Activated naive CD8-positive, alpha-beta T cell treated with anti-CD3 and anti-CD28 coated beads, Interleukin-2, amount 50 U/mL, for 24 hours (primary cell): ENCODE measurements at places on chromosomes 7 and 10.
A peak's percentile ranks its signal among the peaks of the same experiment; 100 is the strongest.

GRCh38 chr7:94394437-94395140 is at the start of gene COL1A2:
TSS of gene COL1A2 (plus strand) at chr7:94394895. CDS start at chr7:94395032, 137 bp downstream.
- H3K27me3 ChIP-seq = peaks cover 52% of the 10 kb centered on the region
- no peak within 1 kb of the TSS for H3K27ac ChIP-seq
- peaks cover 5% of the 10 kb centered on the region for H3K4me1 ChIP-seq
- H3K4me3 ChIP-seq = peak within 1 kb of the TSS; percentile 38

- H3K4me1 ChIP-seq = peaks cover 3% of the 10 kb centered on the region
- no peak overlapping the region for H3K4me3 ChIP-seq
- H3K27me3 ChIP-seq = peaks cover 22% of the 10 kb centered on the region
- peak overlapping the region; percentile 49 for H3K27ac ChIP-seq
- no peak for DNase-seq
Measured at GRCh38 chr10:5411941-5412276, 448 bp upstream of the NET1 start.

- no peaks in the 10 kb centered on the region for H3K27me3 ChIP-seq
- DNase-seq = no peak
- no peak overlapping the region for H3K27ac ChIP-seq
- H3K4me1 ChIP-seq = no peaks in the 10 kb centered on the region
Measured at GRCh38 chr10:100553929-100554328, 18.2 kb downstream of the HIF1AN start.

DNA sequence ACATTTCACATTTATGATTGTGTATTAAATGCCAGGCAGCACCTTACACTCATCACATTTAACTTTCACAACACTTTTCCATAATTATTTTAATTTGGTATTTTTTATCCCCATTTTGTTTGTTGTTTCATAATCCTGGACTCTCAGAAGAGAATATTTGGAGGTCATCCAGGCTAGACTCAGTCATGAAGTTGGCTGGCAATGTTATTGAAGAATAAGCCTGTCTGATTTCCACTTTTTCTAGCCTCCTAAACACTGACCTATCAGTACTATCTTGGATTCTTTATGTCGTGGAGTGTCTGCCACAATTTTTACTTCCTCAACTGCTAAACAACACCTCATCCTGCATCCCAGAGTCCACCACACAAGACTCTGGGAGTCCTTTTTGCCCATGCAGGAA is 372.3 kb upstream of the NRP1 start:
- H3K4me1 ChIP-seq = no peaks in the 10 kb centered on the region
- no peak overlapping the region for H3K4me3 ChIP-seq
- no peak for DNase-seq
- H3K27ac ChIP-seq = no peak overlapping the region
- H3K36me3 ChIP-seq = no peaks in the 10 kb centered on the region

DNA sequence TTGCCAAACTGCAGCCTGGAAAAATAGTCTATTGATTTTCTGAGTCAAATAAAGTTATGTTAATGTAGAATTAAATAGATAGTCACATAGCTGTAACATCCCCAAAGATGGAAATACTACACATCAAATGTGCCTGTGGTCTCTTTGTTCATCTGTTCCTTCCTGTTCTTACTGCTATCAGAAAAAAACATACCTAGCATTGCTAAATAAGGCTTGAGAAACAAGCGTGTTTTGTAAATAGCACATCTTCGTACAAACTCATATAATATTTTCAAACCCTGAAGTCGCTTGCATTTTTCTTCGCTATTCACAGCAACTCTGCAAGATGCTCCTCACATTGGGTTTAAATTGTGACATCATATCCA is 116.1 kb downstream of the KLF6 start:
- no peaks in the 10 kb centered on the region for H3K27me3 ChIP-seq
- peak overlapping the region; percentile 74 for H3K27ac ChIP-seq
- no peak for DNase-seq
- peak overlapping the region; percentile 72 for H3K4me3 ChIP-seq
- H3K4me1 ChIP-seq = peaks cover 40% of the 10 kb centered on the region

DNA sequence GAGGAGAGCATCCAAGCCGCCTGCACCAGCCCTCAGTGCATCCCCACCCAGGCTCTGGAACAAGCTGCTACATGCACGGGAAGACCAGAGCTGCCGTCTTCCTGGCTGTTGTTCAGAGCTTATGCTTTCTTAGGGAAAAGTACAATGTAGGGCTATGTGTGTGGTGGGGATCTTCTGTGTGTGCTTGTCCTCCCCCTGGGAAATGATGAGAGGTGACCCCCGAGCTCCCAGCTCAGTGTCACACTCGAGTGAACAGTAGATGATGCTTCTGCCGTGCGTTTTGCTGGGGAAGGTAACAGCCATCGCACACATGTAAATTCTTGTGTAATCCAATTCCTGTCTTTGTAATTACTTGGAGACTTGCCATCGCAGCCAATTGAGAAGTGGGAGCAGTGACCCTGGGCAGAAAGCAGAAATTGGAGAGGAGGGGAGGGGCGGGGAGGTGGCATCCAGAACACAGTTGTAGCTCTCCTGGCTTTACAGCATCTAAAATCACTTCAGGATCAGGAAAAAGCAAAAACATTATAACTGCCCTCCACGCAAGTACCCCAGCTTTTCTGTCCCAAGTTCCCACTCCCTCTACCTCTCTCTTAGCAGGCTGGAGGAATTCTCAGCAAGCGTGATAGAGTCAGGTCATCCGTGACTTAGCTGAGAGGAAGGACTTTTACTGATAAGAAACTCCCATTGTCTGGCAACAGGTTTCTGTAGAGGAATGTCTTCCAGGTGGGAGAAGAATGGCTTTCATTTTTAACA is 149.6 kb downstream of the TCF7L2 start:
- H3K27ac ChIP-seq = no peak overlapping the region
- no peak for DNase-seq
- H3K36me3 ChIP-seq = no peaks in the 10 kb centered on the region

DNA sequence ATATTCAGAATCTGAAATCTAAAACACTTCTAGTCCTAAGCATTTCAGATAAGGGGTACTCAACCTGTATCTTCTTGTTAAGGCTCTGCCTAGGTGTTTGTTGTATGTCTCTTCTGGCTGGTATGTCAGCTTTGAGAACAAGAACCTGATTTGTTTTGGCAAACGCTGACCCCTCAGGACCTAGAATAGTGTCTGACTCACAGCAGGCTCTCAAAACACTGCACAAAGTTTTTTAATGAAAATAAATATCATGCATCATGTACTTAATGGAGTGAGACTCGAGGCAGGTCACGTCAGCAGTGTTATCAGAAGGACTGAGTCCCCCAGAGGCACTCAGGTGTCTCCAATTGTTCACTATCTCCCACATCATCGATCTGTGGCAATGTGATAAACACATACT is 99.1 kb downstream of the GLI3 start:
- H3K27ac ChIP-seq = no peak overlapping the region
- H3K4me1 ChIP-seq = no peaks in the 10 kb centered on the region
- no peak for DNase-seq

DNA sequence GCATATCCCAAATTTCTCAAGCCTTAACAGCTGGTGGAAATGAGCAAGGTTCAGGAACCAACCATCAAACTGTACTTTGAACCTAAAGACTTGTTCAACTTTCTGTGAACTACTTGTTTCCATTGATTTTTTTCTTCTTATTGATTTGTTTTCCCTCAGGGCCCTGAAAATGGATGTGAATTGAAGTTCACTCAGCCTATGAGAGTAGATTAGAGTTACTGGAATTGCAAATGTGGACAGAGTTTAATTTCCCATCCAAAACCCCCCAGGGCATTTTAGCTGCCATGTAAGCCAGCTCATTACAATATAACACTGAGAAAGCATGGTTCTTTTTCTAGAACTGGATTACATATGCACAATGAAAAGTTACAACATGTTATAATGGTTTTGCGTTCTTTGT is 1105.7 kb downstream of the REEP3 start:
- H3K36me3 ChIP-seq = no peaks in the 10 kb centered on the region
- H3K27ac ChIP-seq = no peak overlapping the region
- no peak for DNase-seq
- no peaks in the 10 kb centered on the region for H3K27me3 ChIP-seq
- H3K4me3 ChIP-seq = no peak overlapping the region
- no peaks in the 10 kb centered on the region for H3K4me1 ChIP-seq

DNA sequence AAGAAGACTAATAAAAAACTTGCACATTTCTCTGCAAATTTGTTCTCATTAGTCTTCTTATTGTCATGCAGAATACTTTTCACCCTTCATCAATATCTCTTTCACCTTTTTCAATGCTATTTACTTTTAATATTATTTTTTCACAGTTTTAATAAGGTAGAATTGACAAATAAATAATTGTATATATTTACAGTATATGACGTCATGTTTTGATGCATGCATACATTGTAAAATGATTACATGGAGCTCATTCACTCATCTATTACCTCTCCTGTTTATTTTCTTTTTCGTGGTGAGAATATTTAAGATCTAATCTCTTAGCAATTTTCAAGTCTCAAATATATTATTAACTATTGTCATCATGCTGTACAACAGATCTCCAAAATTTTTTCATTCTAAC is 658.2 kb upstream of the MKI67 start:
- H3K27ac ChIP-seq = no peak overlapping the region
- H3K36me3 ChIP-seq = no peaks in the 10 kb centered on the region
- no peaks in the 10 kb centered on the region for H3K4me1 ChIP-seq
- H3K27me3 ChIP-seq = peaks cover 4% of the 10 kb centered on the region

DNA sequence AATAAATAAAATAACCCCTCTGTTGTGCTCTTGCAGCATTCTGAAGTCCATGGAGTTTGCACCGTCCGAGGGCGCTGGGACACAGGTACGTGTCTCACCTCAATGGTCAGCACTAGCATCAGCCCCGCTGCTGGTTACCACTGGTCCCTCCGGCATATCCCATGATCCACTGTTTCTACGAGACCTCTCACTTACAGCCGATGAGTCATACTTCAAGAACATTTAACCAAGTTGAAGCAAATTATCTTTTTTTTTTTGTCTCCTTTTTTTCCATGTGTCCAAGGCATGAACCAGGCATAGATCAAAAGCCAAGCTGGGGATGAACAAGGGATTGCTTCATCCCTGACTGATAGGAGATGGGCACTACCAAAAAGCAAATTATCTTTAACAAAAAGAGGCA is 92.9 kb upstream of the SH2B2 start:
- H3K27ac ChIP-seq = no peak overlapping the region
- no peak for DNase-seq
- H3K4me3 ChIP-seq = no peak overlapping the region
- peaks cover 7% of the 10 kb centered on the region for H3K36me3 ChIP-seq
- no peaks in the 10 kb centered on the region for H3K4me1 ChIP-seq

GRCh38 chr10:127919418-127920271 is 12.7 kb downstream of the PTPRE start:
- H3K27ac ChIP-seq = no peak overlapping the region
- DNase-seq = no peak

DNA sequence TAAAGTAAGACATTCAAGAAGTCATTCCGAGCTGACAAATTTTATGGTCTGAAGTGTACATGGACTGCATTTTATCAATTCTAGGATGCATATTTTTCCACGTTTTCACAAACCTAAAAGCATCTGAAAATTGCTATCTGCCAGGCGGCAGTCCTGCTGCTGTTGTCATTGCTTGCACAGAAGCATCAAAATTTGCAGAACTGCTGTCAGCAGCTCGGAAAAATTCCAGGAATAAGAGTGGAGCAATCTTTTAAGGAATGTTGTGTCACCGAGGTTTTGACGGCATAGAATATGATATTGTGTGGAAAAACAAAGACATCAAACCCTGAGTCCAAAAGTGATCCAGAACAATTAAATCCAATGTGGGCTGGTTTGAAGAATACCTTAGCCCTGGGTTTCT is 61.4 kb downstream of the CHCHD3 start:
- H3K27me3 ChIP-seq = no peaks in the 10 kb centered on the region
- H3K27ac ChIP-seq = no peak overlapping the region
- H3K4me3 ChIP-seq = no peak overlapping the region
- no peak for DNase-seq
- no peaks in the 10 kb centered on the region for H3K4me1 ChIP-seq

GRCh38 chr10:75288140-75288711 is 52.5 kb upstream of the COMTD1 start:
- H3K27me3 ChIP-seq = peaks cover 28% of the 10 kb centered on the region
- no peak overlapping the region for H3K4me3 ChIP-seq
- no peak overlapping the region for H3K27ac ChIP-seq
- no peak for DNase-seq
- H3K4me1 ChIP-seq = no peaks in the 10 kb centered on the region

DNA sequence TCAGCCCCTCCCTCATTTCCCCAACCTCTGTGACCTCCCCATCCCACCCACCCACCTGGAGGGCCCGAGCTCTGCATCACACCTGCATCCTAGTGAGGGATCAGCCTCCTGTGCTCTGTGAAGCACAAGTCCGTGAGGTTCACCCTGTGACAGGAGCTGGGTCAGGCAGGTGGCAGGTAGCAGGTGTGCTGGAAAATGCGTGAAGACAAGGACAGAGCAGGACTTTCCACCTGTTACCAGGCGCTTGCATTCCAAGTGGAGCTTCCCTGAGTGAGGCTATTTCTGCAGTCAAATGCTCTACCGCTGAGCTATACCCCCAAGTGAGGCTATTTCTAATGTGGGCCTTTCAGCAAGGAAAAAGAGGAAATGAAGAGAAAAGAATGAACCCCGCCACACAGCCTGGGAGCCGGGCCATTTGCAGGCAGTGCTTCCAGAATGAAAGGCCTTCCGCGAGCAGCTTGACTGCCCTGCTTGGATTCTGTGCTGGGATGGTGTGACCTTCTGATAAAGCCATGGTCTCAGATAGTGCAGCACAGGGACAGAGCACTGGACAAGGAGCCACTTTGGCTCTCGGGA is 13.3 kb upstream of the CPXM2 start:
- H3K4me3 ChIP-seq = no peak overlapping the region
- H3K4me1 ChIP-seq = peaks cover 2% of the 10 kb centered on the region
- peaks cover 5% of the 10 kb centered on the region for H3K27me3 ChIP-seq
- H3K36me3 ChIP-seq = no peaks in the 10 kb centered on the region
- DNase-seq = no peak
- H3K27ac ChIP-seq = no peak overlapping the region

DNA sequence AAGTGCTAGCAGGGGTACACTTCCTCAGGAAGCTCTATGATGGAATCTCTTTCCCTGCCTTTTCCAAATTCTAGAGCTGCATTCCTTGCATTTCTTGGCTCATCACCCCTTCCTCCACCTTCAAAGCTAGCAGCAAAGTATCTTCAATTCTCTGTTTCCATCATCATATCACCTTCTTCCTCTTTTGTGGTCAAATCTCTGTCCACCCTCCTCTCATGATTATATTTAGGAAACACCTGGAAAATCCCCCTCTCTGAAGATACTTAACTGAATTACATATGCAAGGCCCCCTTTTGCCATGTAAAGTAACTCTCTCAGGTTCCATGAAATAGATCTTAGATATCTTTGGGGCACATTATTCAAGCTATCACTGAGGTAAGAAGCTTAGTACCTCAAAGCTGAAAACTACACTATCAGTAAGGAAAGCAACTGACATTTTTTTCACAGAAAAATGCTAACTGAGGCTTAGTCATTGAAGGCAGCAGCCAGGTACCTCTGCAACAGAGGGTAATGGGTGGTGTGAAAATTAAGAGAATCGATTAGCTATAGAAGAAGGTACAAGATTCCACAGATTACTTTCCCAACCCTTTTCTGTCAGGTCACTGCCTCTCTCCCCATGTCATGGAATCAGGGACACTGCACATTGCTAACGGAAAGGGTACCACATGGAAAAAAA is 197.3 kb downstream of the MACC1 start:
- H3K36me3 ChIP-seq = no peaks in the 10 kb centered on the region
- H3K4me3 ChIP-seq = no peak overlapping the region
- no peak overlapping the region for H3K27ac ChIP-seq
- no peaks in the 10 kb centered on the region for H3K27me3 ChIP-seq
- H3K4me1 ChIP-seq = peaks cover 2% of the 10 kb centered on the region
- no peak for DNase-seq

GRCh38 chr7:83271212-83272099 is 108.8 kb upstream of the PCLO start:
- H3K27ac ChIP-seq = no peak overlapping the region
- H3K4me3 ChIP-seq = no peak overlapping the region
- no peak for DNase-seq
- no peaks in the 10 kb centered on the region for H3K4me1 ChIP-seq
- no peaks in the 10 kb centered on the region for H3K36me3 ChIP-seq
- H3K27me3 ChIP-seq = no peaks in the 10 kb centered on the region
